ENCODE measurements at places on chromosomes 13 and 19.

DNA sequence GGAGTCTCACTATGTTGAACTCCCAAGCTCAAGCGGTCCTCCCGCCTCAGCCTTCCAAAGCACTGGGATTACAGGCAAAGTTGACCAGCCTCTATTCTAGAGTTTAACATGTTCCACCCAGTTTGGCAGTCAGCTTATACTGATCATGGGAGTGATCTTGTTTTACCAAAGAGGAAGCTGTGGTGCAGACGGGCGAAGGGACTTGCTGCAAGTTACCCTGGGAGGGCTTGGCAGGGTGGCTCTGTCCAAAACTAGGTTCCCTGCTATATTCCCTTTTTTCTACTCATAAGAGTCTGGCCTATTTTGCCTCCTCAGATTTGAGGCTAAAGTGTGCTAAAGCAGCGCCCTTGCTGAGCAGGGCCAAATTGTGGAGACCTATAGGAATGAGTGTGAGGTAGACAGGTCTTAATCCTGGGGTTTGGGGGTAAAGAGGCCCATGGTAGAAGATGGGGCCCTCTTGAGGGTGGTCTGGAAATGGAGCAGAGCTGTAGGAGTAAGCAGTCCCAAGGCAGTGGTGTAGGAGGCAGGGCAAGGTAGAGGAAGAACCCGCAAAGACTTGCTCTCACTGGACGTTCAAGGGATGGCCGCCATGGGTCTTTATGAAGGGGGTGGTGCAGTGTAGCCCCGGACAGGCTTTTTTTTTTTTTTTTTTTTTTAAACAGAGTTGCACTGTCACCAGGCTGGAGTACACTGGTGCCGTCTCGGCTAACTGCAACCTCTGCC is 3.3 kb downstream of the RPS19 start:
- no peak for DNase-seq

DNA sequence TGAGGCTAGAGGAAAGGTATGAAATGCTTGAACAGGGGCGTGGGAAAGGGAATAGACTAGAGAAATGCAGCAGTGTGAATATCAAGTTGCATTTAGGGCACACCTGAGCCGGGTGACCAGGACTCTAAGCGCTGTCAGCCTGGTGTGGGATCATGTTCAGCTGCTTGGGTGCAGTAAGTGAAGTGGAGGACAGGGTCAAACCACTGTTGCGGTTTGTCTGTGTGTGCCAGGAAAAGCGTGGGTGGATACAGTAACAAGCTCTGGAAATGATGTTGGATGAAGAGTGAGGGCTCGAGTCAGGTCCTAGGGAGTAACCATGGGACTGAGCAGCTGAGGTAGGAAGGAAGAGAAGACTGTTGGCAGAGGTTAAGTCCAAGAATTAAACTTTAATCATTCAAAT is 15.8 kb downstream of the DGKH start:
- no peak for DNase-seq

DNA sequence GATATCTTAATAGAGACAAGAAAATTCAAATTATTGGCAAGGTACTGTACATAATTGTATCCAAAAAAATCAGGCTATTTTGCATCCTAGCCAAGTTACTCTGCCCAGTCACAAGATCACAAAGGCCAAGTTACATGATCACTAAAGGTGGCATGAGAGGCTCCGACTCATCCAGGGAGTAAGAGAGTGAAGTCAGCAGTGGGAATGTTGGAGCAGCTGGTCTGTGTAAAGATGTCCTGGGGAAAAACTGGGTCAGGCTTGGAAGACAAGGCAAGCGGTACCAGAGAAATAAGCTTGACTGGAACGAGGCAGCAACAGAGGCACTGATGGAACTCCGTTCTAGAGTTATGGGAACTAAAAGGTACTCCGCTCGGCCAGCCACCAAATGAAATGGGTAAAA is 50.2 kb upstream of the PSG2 start:
- DNase-seq: no peak

GRCh38 chr13:97431171-97431764 is 2.7 kb upstream of the RAP2A start:
- no peak for DNase-seq

Data from lower leg skin (tissue), 4 donors.